Cardiac muscle cell (in vitro differentiated cells and primary cell): ENCODE measurements at places on chromosomes 1 and 21.

GRCh38 chr1:164683235-164683634 lies 124.3 kb downstream of the PBX1 start:
- H3K4me1 ChIP-seq: peaks cover 40% of the 10 kb centered on the region
- no peak for DNase-seq
- H3K36me3 ChIP-seq: peaks cover 6% of the 10 kb centered on the region

DNA sequence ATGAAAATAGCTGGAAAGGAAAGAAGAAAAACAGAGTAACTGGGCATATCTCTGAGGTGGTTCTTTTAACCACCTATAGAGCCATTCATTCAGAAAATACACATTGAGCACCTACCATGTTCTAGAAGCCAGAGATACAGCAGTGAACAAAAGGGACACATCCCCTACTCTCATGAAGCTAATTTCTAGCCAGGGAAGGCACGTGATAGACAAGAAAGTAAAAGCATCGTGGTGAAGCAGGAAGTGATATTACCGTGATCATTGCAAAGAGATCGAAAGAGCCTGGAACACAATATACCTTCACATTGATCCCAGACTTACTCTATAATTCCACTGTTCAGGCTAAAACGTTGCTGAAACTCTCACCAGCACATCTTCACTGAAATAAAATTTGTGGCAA lies 76.0 kb downstream of the TIAM1 start:
- peak overlapping the region; percentile 61 for H3K27ac ChIP-seq
- H3K27me3 ChIP-seq: no peaks in the 10 kb centered on the region
- no peaks in the 10 kb centered on the region for H3K36me3 ChIP-seq

- no peaks in the 10 kb centered on the region for H3K4me1 ChIP-seq
- no peaks in the 10 kb centered on the region for H3K36me3 ChIP-seq
- no peaks in the 10 kb centered on the region for H3K27me3 ChIP-seq
- no peak for DNase-seq
These were observed 22.2 kb upstream of the CAPZB start for GRCh38 chr1:19507516-19507915.

DNA sequence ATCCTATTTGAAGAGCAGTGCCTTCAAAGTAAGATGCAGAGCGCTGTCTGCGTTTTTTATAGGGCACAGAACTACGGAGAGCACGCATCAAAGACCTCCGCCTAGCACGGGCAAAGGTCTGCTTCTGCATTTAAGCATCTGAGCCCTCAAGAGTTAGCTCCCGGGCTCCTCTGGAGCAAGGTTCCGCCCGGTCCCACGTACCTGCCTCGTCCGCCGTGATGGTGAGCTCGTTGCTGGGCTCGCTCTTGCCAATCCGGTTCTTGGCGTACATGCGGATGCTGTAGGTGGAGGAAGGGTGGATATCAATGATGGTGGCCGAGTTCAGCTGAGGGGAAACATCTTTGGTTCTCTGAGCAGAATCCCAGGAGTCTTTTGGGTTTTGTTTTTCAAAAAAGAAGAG lies 311.5 kb downstream of the PCP4 start:
- H3K4me3 ChIP-seq: no peak overlapping the region
- DNase-seq: no peak
- H3K27ac ChIP-seq: no peak overlapping the region
- H3K27me3 ChIP-seq: no peaks in the 10 kb centered on the region
- H3K36me3 ChIP-seq: no peaks in the 10 kb centered on the region
- H3K4me1 ChIP-seq: no peaks in the 10 kb centered on the region

GRCh38 chr1:29237129-29237821 lies 953 bp downstream of the PTPRU start:
- DNase-seq: peak; percentile 75
- no peak overlapping the region for H3K27ac ChIP-seq
- peaks cover 5% of the 10 kb centered on the region for H3K4me1 ChIP-seq
- no peaks in the 10 kb centered on the region for H3K36me3 ChIP-seq
- peak overlapping the region; percentile 64 for H3K4me3 ChIP-seq

DNA sequence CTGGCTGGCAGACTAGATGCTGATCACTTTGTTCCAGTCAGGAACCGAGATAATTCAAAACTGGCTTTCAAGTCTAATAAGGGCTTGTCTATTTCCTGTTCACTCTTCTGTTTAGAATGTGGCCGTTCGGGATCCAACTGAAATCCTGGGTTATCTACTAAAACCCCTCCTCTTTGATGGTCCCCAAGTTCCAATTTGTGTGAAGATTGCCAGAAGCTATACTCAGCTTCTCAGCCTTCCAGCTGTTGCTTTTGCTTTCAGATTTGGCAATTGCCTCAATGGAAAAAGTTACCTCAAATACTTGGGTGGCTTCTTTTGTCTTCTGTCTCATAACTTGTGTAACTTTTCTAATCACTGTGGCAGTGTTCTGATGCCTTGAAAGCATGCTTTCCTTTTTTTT lies 43.7 kb downstream of the BTBD8 start:
- H3K27me3 ChIP-seq: no peaks in the 10 kb centered on the region
- no peaks in the 10 kb centered on the region for H3K36me3 ChIP-seq
- H3K27ac ChIP-seq: no peak overlapping the region
- no peak for DNase-seq

DNA sequence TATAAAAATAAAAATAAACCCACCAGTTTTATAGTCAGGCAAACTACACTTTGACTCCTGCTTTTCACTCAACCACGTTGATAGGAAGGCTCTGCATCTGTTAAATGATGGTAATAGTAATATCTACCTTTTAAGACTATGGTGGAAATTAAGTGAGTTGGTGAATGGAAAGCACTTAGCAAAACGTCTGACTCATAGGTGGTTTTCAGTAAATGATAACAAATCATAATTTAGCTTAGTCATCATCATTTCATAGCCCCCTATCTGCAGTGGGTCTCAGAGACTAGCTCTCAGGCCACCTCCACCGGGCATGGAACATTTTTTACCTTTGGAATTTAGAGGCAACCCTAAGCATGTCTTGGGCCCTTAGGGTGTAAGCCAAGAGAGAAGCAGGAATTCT lies 160.0 kb downstream of the PDE4B start:
- no peak overlapping the region for H3K4me3 ChIP-seq
- no peaks in the 10 kb centered on the region for H3K27me3 ChIP-seq
- DNase-seq: peak; percentile 21
- no peaks in the 10 kb centered on the region for H3K4me1 ChIP-seq

DNA sequence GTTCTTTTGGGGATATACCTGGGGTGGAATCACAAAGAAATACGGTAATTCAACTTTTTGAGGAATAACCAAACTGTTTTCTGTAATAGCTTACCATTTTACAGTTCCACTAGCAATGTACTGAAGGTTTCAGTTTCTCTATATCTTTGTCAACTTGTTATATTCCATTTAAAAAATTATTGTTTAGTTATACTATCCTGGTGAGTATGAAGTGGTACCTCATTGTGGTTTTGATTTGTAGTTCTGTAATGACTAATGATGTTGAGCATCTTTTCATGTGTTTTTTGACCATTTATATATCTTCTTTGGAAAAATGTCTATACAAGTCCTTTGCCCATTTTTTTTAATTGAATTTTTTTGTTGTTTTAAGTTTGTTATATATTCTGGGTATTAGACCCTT lies 39.4 kb downstream of the MAST2 start:
- H3K4me1 ChIP-seq: peaks cover 13% of the 10 kb centered on the region
- H3K27me3 ChIP-seq: no peaks in the 10 kb centered on the region
- no peak for DNase-seq
- H3K4me3 ChIP-seq: no peak overlapping the region

DNA sequence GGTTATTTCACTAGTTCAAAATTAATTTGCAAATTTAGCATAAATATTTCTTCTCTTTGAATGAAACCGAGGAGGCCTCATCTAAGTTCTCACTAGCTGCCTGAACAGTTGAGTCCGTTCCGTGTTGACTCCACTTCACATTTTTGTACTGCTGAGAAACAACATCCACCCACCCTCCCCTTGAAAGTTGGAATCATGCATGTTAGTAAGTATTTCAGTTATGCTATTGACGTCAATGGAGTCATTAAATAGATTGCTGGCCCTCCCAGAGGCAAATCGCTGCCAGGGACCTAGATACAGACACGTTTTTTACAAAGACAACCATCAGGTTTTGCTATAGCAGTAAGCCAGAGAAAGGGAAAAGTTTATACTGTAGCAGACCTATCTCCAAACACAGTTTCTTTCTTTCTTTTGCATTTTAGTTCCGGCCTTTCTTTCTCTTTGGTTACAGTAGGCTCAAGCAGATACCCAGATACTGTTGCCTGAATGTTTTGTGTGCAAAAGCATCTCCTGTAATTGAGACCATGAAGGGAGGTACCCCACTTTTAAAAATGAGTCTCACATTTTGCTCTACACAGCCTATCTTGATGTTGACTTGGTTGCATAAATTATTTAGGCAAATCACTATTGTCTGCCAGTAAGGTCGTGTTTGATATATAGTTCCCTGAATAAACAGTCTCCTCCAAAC lies 262.6 kb upstream of the SGIP1 start:
- no peak overlapping the region for H3K4me3 ChIP-seq
- peaks cover 34% of the 10 kb centered on the region for H3K4me1 ChIP-seq
- H3K27ac ChIP-seq: peak overlapping the region; percentile 82
- DNase-seq: peak; percentile 86

GRCh38 chr1:160674415-160674814 lies 27.6 kb upstream of the SLAMF1 start:
- no peak overlapping the region for H3K27ac ChIP-seq
- H3K4me1 ChIP-seq: no peaks in the 10 kb centered on the region
- no peak overlapping the region for H3K4me3 ChIP-seq
- H3K36me3 ChIP-seq: no peaks in the 10 kb centered on the region

DNA sequence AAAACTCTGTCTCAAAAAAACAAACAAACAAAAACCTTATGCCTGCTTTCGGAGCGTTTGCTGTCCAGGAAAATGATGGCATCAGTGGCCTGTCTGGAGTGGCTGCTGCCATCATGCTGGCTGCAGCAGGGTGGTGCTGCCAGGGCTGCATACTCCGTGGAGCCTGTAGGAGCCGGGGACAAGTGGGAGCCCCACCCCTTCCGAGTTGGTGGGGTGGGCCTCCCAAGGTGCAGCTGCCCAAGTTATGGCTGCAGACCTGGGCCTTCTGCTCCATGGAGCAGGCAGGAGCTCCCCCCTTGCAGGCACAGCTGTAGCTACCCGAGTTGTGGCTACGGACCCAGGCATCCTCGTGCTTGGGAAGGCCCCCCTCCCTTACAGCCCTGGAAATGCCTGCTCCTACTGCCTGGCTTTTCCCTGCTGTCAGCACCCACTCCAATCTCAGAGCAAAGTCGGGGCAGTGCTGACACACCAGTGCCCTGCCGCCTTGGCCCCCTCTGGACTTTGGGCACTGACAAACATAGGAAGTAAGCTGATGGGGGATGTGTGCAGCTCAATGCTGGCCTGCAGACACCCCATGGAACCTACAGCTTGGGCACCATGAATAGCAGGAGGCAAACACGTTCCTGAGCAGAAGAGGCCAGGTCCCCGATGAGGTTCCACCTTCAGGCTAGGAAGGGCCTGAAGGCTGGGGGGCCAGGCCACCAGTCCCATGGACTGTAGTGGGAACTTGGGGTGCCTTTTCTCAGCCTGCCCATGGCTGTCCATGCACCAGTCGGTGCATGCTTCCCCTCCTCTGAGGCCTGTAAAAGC lies 60.4 kb downstream of the CC2D1B start:
- H3K4me1 ChIP-seq: peaks cover 11% of the 10 kb centered on the region
- H3K36me3 ChIP-seq: peaks cover 6% of the 10 kb centered on the region
- no peak overlapping the region for H3K4me3 ChIP-seq
- peak overlapping the region; percentile 48 for H3K27ac ChIP-seq

- no peak overlapping the region for H3K27ac ChIP-seq
- H3K4me1 ChIP-seq: no peaks in the 10 kb centered on the region
- no peak overlapping the region for H3K4me3 ChIP-seq
- no peaks in the 10 kb centered on the region for H3K36me3 ChIP-seq
- no peaks in the 10 kb centered on the region for H3K27me3 ChIP-seq
These were observed 33.4 kb upstream of the CITED4 start for GRCh38 chr1:40895601-40896000.

DNA sequence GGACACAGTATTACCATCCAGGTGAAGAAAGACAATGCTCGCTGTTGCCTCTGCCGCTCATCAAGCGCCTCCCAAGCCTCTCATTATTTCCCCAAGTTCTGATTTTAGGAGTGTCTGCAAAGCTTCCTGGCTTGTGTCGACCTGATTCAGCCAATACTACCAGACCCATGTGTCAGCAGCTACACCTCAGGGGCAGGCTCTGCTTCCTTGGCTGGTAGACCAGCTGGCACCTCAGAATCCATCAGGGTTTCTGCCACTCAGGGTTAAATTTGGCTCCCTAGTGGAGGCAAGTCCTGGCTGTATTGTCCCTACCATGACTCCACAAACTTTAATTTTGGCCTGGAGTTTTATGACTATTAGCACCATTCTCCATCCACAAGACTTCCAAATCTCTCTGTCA lies 35.4 kb downstream of the SUSD4 start:
- no peak for DNase-seq
- no peaks in the 10 kb centered on the region for H3K27me3 ChIP-seq
- H3K36me3 ChIP-seq: no peaks in the 10 kb centered on the region
- peaks cover 19% of the 10 kb centered on the region for H3K4me1 ChIP-seq
- no peak overlapping the region for H3K27ac ChIP-seq

DNA sequence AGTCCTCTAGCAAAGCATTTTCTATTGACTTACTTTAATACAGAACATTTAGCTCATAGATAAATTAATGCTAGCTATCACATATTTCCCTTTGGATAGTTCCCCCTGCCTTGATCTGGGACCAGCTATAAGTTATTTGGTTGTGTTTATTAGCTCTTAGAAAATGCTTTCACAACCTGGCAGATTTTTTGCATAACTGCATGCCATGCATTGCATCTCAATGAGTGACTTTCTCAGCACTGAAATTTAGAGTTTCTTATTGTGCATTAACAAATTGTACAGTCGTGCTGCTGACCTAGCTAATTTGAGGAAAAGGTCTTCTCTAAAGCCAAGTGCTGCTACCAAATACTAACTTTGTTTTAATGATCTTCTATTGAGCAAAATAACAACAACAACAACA lies 164.8 kb downstream of the PLPPR5 start:
- no peak overlapping the region for H3K4me3 ChIP-seq
- no peaks in the 10 kb centered on the region for H3K36me3 ChIP-seq
- H3K27ac ChIP-seq: no peak overlapping the region
- no peaks in the 10 kb centered on the region for H3K27me3 ChIP-seq
- no peaks in the 10 kb centered on the region for H3K4me1 ChIP-seq

DNA sequence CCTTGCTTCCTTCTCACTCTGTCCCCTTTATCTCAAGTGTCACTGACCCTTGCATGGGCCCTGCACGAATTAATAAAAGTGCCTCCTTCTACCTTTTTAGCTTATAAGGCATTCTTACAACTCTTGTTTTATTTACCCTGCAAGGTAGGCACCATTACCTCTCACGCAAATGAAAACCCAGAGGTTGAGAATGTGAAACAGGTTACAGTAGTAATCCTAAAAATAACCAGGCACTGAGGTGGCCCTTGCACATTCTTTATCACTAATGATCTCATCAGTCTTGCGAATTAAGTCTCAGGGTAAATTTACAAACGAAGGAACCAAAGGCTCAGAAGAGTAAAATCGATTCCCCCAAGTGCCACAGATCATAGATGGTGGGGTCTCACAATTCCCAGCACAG lies 3.7 kb downstream of the GLIS1 start:
- peaks cover 5% of the 10 kb centered on the region for H3K4me1 ChIP-seq
- H3K27ac ChIP-seq: no peak overlapping the region
- H3K36me3 ChIP-seq: no peaks in the 10 kb centered on the region
- DNase-seq: no peak
